ENCODE measurements at places on chromosomes 7 and 10.

DNA sequence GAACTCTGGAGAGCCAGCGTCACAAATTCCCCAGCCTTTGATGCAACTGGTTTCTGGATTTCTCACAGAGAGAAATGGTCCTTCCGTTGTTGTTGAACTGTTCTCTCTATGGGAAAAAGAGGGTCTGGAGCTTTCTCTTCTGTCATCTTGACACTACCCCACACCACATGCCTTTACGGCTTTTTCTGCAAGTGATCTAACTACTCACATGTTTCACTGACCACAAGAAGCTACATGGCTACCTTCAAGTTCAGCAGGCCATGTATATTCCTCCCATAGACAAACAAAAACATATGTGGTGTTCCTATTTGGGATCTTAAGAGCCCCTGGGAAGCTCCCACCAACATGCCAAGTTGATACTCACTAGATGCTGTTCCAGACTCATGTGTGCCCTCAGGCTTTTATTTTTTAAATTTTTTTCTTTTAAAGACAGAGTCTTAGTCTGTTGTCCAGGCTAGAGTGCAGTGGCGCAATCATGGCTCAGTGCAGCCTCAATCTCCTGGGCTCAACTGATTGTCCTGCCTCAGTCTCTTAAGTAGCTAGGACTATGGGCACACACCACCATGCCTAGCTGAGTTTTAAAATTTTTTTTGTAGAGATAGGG, 72.0 kb downstream of the RNF216 start:
- DNase-seq: no peak

GRCh38 chr7:117250801-117251200, 72.1 kb downstream of the WNT2 start:
- DNase-seq: no peak

DNA sequence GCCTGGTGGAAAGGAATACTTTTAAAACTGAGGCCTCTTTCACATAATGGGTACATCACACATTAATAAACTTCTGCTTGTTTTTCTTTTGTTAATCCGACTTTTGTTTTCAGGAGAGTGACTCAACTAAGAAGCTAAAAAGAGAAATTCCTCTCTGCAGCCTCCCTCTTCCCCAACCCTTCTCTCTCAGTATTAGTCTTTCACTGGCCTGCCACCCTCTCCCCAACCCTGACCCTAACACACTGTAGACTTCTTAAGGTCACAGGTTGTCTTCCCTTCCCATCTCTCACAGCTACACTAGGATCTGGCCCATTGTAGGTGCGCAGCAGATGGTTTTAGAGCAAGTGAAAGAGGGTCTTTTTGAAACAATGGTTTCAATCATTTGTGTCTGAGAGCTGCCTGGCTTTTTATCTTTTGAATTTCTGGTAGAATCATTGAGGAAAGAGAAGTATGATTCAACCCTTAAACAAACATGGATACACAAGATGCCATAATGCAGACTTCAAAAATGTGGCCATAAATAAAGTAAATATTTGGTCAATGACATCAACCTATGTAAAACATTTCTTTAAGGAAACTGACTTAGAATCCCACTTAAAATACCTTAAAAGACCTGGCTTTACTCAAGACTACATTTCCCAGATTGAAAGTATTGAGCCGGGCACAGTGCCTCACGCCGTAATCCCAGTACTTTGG, 17.9 kb upstream of the FFAR4 start:
- no peak for DNase-seq

- peak; percentile 63 for DNase-seq
Measured at GRCh38 chr7:36787933-36788378, 63.7 kb upstream of the AOAH start.

GRCh38 chr10:128058750-128059134, 67.5 kb downstream of the MKI67 start:
- no peak for DNase-seq

- DNase-seq: no peak
Measured at GRCh38 chr10:30185916-30186315, 126.5 kb upstream of the JCAD start.
